ENCODE measurements at places on chromosomes 7 and 10.
A peak's percentile ranks its signal among the peaks of the same experiment; 100 is the strongest.

- no peak for DNase-seq
These were observed 319.3 kb upstream of the GHITM start for GRCh38 chr10:83820033-83820432.

- DNase-seq = no peak
These were observed 33.6 kb upstream of the CHST15 start for GRCh38 chr10:124126983-124127385.

GRCh38 chr10:95097805-95098204 is 28.5 kb upstream of the CYP2C8 start:
- peak; percentile 42 for DNase-seq

DNA sequence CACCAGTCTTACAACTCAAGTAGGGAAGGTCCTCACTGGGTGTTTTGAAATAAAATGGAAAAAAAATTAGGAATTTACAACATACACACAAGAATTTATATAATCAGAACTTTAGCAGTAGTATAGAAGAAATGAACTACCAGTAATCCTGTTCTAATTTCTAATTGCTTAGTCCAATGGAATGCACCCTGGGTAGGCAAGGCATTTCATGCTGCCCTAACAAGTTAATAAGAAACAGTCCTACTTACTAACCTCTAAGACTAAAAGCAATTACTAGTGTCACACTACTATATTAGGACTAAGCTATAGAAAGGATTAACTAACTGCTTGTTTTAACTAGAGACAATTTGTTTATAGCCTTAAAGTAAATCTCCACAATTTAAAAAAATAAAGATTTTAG is 158.1 kb downstream of the BTAF1 start:
- no peak for DNase-seq

DNA sequence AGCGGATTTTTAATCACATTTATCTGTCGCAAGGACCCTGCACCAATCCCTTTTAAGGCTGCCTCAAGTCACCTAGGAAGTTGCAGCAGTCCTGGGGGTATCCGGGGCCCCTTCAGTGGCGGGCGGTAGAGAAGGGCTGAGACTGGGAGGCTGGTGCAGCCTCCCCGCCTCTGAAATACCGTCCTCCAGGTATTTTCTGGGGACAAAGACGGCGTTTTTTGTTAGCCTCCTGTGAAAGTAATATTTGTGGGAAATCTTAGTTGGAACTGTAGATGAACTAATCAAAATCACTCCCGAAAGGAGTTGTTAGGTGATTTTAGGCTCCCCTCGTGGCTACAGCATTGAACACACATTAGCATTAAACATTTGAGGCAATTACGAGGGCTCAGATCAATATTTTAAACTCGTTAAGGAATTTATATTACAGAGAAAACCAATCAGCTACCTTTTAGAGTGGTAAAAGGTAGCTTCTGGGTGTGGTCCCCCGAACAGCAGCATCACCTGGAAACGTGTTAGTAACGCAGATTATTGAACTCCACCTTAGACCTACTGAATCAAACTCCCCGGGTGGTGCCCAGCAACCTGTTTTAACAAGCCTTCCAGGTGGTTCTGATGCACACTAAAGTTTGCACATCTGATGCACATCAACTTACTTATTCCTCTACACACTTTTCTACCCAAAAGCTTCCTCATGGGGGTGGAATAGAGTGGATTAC is 530 bp upstream of the ANXA7 start:
- peak; percentile 29 for DNase-seq

- no peak for DNase-seq
These were observed 396.2 kb upstream of the IGFBP3 start for GRCh38 chr7:46317256-46317655.

DNA sequence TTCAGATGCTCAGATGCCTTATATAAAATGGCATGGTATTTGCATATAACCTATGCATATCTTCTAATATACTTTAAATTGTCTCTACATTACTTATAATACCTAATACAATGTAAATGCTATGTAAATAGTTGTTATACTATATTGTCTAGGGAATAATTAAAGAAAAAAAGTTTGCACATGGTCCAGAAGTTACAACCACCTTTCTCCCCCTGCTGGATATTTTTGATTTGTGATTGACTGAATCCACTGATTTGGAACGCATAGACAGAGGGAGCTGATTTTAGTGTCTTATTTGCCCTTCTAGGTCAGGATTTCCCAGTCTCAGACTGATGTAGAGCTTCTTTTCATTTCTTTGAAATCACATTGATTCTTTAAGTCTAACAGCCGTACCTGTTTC is 31.8 kb downstream of the MDFIC start:
- no peak for DNase-seq

DNA sequence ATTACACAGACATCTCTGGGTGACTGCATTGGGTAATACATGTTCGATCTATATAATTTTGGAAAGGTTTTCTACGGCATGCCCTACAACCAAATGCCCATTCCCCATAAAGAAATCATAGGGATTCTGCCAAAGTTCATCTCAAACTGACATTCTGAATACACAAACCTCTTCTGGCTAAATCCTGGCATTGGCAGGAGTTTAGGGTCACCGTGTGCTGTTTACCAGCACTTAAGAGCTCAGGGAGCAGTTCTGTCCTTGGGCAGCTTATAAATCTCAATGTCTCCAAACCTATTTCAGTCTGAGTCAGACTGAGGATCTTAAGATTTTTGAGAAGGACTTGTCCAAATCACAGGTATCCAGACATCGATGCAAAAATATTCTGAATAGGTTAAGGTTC is 809.6 kb upstream of the LRRN3 start:
- no peak for DNase-seq

DNA sequence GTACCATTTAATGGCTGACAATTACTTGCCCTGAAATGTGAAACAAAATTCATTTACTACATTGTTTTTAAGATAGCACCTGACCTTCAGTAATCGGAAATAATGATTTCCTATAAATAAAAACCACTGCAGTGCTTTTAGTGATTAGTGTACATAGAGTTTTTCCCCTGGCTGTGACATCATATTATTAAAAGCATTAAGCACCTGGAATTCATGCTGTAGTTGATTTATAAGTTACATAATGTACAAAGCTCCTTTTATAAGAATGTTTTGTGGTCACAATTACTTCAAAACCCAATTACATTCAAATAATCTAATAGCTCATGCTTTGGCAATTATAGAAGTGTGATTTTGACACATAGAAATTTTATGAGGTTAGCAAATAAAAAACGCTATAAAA is 44.3 kb upstream of the EIF4H start:
- no peak for DNase-seq

- no peak for DNase-seq
These were observed 342.7 kb downstream of the CXCL12 start for GRCh38 chr10:44042075-44042770.

DNA sequence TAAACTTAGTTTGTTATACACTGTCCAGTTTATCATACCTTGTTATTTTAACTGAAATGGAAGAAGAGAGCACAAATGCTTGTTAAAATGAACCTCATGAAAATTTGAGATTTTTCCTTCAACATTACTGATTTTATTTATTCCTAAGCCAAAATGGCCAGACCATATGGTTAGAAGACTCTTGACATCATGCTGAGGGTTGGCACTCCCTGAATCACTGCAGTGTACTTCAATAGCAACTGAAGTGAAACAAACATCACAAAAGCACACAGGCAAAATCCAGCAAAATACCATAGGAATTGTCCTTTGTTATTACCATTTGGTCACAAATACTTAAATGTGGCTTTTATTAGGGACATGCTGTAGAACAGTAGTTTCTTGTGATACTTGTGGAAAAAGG is 347.8 kb downstream of the NXPH1 start:
- DNase-seq = no peak

- DNase-seq = no peak
These were observed 67.2 kb downstream of the SKIDA1 start for GRCh38 chr10:21458126-21458871.

DNA sequence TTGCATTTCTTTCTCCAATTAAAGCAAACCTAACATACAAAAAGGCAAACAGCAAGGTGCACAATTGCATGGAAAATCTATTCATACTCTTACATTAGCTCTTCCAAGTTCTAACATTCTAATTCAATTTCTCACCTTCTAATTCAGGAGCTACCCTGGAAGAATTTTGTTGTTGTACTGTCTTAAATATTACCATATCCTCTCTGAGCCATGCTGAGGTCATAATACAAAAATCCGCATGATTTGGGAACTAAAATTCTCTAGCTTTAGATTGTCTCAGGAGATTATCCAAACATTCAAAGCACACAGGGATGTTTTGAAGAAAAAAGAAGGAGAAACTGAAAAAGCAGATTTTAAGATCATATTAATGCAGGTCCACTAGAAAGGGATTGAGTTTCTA is 229.9 kb downstream of the KIAA1217 start:
- no peak for DNase-seq

GRCh38 chr7:4151926-4152549 is 530.1 kb upstream of the FOXK1 start:
- no peak for DNase-seq

DNA sequence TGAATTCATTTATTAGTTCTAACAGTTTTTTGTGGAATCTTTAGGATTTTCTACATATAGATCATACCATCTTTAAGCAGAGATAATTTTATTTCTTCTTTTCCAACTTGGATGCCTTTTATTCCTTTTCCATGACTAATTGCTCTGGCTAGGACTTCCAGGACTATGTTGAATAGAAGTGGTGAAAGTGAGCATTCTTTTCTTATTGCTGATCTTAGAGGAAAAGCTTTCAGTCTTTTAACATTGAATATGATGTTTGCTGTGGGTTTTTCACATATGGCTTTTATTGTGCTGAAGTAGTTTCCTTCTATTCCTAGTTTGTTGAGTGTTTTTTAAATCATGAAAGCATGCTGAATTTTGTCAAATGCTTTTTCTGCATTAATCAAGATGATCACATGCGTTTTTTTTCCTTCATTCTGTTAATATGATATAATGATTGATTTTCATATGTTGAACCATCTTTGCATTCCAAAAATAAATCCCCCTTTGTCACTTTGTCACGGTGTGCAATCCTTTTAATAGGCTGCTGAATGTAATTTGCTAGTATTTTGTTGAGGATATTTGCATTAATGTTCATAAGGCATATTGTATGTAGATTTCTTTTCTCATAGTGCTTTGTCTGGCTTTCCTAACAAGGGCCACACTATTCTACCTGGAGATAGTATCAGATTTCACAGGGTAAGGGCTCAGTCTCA is 92.9 kb downstream of the ZNF467 start:
- no peak for DNase-seq

GRCh38 chr7:73526896-73527821 is 5.1 kb upstream of the BAZ1B start:
- no peak for DNase-seq

DNA sequence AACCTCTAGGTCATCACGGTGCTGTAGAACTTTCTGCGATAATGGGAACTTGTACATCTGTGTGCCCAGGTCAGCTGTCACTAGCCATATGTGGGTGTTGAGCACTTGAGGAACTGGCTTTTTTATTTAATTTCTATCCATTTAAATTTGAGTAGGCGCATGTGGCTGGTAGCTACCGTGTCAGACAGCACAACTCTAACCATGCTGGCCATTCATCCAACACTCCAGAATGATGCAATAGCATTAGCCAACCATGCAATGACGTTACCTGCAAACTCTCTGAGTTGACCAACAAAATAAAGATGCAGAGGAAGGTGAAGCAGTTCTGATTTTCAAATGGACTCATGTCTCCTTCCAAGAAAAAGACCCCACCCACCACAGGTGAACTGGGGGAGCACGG is 24.4 kb upstream of the CHST15 start:
- no peak for DNase-seq

DNA sequence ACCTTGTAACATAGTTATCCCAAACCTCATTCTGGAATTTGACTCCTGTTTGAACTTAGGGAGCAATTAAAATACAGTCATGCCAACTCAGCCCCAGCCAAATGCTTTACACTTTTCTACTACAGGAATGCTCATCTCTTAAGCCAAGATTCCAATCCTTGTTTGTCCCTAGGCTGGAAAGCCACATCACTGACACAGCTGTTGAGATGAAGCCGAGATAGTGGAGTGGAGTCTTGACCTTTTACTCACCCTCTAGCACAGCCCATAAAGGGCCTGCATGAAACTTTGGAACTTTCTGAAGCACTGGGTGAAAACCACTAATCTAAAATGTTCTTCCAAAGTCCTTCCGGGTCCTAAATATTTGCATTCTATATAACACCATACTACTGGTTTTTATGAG is 247.3 kb downstream of the ETV1 start:
- no peak for DNase-seq

GRCh38 chr10:49652421-49653272 is 26.8 kb upstream of the C10orf53 start:
- peak; percentile 89 for DNase-seq

GRCh38 chr7:45590679-45591057 is 16.5 kb downstream of the ADCY1 start:
- no peak for DNase-seq

DNA sequence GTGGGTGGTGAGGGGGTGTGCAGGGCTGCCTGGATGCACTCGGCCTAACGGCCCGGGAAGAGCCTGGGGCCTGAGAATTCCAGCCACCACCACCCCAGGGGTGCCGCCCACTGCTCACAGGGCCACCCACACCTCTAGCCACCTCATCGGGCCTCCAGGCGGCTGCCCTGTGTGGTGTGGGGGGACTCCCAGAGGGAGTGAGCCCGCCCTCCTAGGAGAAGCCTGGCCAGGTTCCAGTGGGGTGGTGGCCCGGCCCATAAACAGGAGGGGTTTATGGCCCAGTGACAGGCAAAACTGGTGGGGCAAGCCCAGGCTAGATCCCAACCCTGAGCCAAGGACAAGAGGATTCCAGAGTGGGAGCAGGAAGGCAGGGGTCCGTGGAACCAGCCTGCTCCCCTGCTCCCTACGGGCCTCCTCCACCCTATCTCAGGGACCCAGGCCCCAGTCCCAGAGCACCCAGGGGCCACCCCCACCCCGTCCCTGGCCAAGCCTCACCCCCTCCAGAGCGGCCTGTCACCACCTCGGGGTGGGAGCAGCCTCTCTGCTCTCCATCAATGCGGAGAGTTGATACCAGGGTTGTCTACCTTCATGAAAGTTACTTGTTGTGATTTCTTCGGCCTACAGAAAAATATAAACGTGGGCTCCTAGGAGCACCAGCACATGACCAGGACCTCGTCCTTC is 20.2 kb upstream of the PDGFA start:
- peak; percentile 82 for DNase-seq

GRCh38 chr7:131529617-131530016 is 26.8 kb downstream of the PODXL start:
- DNase-seq = no peak

- DNase-seq = no peak
These were observed 109.7 kb downstream of the GNAI1 start for GRCh38 chr7:80244206-80244916.

DNA sequence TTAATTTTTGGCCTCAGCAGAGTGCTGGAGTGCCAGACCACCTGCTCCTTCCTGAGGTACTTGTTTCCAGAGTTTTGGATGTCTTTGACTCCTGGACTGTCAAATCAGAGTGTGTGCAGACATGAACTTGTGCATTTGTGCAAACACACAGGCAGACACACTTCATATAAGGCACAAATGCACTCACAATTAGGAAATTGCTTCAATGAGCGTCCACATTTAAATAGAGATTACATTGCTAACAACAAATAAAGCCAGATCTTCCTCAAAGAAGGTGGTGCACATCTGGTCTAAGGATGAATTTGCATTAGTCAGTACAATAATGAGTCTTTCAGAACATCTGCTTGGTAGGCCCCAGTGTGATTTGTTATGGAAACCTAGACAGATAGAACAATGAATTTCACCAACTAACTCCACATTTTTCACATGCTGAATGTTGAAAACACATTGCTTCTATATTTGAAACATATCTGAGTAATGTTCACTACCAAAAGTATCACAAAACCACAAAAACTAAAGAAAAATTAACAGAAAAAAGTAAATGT is 266.7 kb upstream of the INHBA start:
- no peak for DNase-seq

GRCh38 chr10:31028081-31028480 is 3.6 kb downstream of the ZNF438 start:
- DNase-seq = no peak
